Suppressor macrophage (primary cell): ENCODE measurements at places on chromosomes 13 and 19.

DNA sequence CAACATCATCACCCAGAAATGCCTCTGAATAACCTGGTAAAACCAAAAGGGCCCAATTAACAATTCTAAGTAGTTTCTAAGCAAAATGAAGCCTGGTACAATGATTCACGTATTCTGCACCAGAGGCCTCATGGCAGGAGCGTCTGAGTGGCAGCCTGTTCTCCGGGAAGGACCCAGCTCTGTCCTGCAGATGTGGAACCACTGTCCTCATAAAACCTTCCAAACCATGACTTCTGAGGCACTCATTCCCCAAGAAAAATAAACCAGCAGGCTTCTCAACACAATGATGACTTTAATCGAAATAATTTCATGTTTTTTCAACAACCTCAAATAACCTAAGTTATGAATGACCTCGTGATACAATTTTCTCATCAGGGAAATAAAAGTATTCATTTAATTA lies 89.9 kb downstream of the STK24 start:
- DNase-seq, result no peak

- peak; percentile 90 for DNase-seq
Observed at GRCh38 chr13:46176756-46177155, 5.2 kb downstream of the LCP1 start.

DNA sequence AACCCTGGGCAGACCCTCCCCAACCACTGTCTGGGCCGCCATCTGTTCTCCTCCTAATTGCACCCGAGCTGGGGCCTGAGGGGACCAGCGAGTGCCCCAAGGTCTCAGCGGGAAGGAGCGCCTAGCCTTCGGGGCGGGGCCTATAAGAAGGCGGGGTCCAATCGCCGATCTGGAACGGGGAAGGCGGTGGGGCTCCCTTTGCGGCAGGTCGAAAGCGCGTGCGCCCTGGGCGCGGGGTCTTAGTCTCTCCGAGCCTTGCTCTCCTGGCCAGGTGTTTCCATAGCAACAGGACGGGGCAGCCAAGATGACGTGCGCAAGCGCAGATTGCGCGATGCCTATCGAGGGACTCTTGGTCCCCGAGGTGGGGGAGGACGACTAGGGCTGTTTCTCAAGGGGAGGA lies 2.8 kb downstream of the MAST1 start:
- peak; percentile 40 for DNase-seq

DNA sequence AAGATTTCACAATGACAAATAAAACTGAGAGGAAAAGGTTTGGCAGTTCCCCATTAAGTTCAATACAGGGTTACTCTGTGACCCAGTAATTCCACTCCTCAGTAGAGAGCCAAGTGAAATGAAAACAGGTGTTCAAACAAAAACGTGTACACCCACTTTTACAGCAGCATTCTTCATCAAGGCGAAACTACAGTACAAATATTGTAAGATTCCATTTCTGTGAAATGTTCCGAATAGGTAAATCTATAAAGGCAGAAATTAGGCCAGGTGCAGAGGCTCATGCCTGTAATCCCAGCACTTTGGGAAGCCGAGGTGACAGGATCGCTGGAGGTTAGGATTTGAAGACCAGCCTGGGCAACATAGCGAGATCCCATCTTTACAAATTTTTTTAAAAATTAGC lies 8.9 kb upstream of the GDF15 start:
- no peak for DNase-seq

DNA sequence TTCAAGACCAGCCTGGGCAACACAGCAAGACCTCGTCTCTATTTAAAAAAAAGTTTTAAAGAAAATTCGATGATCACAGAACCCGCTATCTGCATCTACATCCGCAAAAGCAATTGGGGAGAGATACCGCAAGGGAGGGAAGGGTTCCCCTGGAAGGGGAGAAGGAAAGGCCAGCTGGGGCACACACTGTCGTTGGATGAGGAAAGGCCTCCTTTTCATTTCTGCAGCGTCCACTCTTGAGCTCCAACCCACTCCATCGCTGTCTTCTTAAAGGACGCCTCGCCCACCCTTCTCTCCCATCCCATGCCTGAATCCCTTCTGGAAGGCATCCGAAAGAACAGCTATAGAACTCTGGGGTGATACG lies 3.2 kb upstream of the PRKCG start:
- no peak for DNase-seq

DNA sequence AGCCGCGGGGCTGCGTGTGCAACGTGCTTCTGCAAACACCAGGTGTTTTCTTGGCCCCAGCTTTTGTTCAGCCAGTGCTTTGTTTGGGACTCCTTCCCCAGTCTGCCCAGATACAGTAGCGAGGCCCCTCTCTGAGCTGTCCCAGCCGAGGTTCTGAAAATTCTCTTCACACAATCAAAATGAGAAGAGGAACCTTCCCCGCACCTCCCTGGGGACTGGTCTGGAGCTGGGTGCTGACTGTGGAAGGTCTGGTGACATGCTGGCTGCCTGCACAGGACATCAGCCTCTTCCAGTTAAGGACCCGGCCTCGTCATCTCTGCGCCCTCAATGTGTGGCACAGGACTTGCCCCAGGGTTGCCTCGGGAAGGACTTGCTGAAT lies 4.2 kb downstream of the ATP4A start:
- DNase-seq, result no peak

DNA sequence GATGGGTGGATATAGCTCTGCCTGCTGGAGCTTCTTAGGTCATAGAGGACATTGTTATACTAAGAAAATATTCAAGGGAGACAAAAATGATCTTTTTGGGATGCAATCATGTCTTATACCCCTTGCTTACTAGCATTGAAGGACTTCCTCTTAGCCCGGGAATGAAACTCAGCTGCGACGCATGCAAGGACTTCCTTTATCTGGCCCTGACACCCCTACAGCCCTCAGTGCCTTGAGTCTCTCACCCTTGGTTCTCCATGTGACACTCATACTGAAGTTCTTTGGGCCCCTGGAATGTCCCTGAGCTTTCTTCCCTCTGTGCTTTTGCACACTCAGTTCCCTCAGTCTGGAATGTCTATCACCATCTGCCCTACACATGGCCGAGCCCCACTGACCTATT lies 72.5 kb upstream of the MTIF3 start:
- DNase-seq, result peak; percentile 85

DNA sequence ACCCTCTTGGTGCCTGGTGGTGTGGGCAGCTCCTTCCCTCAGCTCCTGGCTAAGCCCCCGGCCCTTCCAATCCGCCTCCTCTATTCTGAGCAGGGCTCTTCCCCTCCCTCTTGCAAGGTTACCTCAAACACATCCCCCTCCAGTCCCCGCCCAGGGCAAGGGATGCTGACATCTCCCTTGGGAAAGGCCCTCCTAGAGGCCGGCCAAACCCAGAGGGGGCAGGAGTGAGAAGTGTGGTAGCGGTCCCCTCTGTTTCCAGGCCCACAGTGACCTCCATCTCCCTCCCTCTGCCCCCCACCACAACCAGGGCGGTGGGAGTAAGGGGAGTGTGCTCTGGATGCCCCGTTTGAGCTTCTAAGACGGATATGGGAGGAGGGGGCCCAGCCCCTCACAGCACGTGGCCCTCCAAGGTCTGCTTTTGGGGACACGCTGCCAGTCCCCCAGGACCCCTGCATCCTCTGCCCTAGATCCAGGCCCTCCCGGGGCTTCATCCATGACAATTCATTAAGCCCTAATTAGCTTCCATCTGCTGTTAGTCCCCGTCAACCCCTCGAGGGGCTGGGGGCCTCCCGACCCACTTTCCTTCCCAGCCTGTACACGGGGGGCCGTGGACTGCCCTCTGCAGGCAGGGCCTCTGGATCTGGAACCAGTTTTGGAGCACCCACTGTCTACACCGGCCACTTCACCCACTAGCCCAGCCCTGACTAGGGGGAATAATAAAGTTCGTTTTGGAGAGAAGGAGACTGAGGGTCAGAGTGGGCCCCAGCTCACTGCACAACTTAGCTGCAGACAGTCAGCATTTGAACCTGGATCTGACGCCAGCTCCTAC lies 2.3 kb downstream of the LINGO3 start:
- no peak for DNase-seq

GRCh38 chr13:79407349-79407979 lies 1.4 kb upstream of the RBM26 start:
- no peak for DNase-seq

- no peak for DNase-seq
Observed at GRCh38 chr13:25203127-25203740, 31.1 kb upstream of the AMER2 start.

GRCh38 chr13:99916366-99917103 lies 55.0 kb downstream of the ZIC5 start:
- DNase-seq, result peak; percentile 81

GRCh38 chr19:49682274-49682673 lies 5.2 kb downstream of the PRMT1 start:
- no peak for DNase-seq

GRCh38 chr19:38506723-38507550 lies 73.4 kb downstream of the RYR1 start:
- DNase-seq, result peak; percentile 83

- DNase-seq, result no peak
Observed at GRCh38 chr13:76455960-76456359, 430.2 kb downstream of the KCTD12 start.
